ENCODE measurements at places on chromosomes 5 and 9.

- no peak for DNase-seq
Measured at GRCh38 chr9:89844075-89844474, 239.3 kb downstream of the GADD45G start.

GRCh38 chr9:136687721-136688223 lies 515 bp upstream of the AGPAT2 start:
- no peak for DNase-seq

GRCh38 chr9:33233626-33234342 lies 6.2 kb upstream of the SPINK4 start:
- peak; percentile 75 for DNase-seq

GRCh38 chr9:127215268-127216209 lies 49.0 kb upstream of the GARNL3 start:
- no peak for DNase-seq

DNA sequence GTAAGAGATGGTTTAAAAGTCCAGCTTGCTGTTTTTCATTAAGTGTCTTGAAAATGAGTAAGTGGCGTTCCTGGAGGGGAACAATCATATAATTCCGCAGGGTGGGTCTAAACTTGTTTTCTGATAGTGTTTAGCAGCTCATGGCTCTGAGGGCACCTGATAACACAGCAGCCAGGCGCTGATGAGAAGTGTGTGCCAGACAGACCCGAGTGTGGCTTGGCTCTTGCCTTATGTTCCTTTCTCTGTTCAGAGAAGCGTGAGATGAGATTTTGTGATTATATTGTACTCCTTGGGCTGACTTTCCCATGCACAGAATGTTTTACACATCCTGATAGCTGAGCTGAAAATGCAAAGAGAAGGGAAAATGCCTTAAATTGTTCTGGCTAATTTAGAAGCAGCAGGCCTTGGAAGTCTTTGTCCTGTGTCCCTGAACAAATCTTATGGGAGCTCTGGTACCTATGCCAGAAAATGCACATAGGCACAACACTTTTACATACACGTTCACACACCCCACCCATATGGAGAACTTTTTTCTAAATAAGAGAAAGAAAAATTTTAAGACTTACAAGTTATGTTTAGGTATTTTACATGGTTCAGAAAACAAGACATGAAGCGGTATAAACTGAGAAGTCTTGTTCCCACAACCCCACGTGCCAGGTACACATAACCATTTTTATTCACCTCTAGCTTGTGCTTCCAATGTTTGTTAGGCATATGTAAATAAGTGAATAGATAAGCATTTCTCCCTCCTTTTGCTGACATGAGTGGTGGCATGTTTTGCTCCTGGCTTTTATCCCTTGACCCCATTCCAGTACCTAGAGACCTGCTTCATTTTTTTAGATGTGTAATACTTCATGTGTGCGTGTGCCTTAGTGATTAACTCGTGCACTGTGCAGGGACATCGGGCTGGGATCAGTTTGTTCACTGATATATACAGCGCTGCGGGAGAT lies 152.2 kb upstream of the OTULINL start:
- DNase-seq, result no peak

DNA sequence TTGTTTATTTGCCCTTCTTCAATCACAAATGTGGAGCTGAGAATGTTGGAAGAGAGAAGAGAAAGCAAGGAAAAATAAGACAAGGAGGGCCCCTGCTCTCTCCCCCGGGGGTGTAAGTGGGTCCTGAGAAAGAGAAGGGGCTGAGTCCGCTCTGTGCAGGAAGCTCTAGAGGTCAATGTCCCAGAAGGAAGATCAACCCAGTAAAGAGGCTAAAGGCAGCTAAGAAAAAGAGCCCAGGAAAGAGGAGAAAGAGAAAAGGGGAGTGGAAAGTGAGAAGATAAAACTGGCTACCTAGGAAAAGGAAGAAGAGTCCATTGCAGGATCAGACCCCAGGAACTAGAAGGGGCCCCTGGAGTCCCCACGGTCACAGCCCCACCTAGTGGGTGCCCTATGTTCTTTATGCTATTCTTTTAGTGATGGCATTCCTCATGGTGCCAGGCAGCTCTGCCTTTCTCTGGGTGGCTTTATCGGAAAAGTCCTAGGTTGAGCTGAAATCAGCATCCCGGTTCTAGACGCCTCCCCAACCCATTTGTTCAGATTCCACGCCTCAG lies 583.4 kb downstream of the ACTL7B start:
- no peak for DNase-seq

- DNase-seq, result no peak
Measured at GRCh38 chr5:160210606-160211005, 18.7 kb upstream of the FABP6 start.

GRCh38 chr5:153782589-153783361 lies 255.9 kb downstream of the FAM114A2 start:
- no peak for DNase-seq

- no peak for DNase-seq
Measured at GRCh38 chr5:139976703-139977102, 66.4 kb downstream of the NRG2 start.
